ELR (cell line): ENCODE measurements at places on chromosomes 2 and 18.

GRCh38 chr2:100260712-100261620, 61.3 kb downstream of the LONRF2 start:
- DNase-seq, result peak; percentile 83

DNA sequence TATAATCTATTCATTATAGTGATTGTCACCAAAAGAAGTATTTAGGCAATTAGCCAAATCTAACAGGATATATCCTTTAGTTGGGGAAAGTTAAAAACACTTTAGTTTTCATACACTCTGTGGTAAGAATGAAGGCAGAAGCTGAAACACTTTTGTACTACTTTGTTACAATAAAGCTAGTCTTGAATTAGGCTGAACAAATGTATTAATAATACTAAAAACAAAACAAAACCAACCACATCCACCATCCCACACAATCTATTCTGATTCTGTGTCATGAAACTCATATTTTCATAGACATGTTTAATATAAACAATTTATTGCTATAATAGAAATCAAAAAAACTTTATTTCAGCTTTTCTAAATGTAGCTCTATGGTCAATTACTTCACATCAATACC, 508.8 kb downstream of the ZEB2 start:
- DNase-seq, result no peak

- DNase-seq, result no peak
Observed at GRCh38 chr18:51911584-51911983, 428.4 kb upstream of the DCC start.

- DNase-seq, result no peak
Observed at GRCh38 chr2:160362541-160362940, 131.1 kb downstream of the RBMS1 start.

DNA sequence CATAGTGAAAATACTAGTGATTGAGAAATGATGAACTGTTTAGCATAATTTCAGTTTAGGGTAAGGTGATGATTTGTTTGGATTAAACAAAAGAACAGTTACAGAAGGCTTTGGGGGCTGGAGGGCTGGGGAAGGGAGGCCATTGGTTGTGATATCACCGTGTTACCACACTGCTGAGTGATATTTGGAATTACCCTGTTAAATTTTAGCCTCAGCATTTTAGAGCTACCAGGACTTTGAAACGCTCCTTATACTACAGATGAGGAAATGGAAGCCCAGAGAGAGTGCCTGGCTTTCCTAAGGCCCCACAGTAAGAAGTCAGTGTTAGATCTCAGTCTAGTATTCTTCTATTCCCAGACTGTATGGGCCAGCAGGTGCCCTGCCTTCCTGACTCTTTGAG, 15.6 kb downstream of the ARHGEF33 start:
- DNase-seq, result no peak

- no peak for DNase-seq
Observed at GRCh38 chr2:239942090-239942489, 83.1 kb downstream of the NDUFA10 start.

GRCh38 chr18:59079264-59079663, 60.4 kb upstream of the SEC11C start:
- no peak for DNase-seq

- no peak for DNase-seq
Observed at GRCh38 chr2:48328159-48328809, 201.7 kb upstream of the STON1 start.

DNA sequence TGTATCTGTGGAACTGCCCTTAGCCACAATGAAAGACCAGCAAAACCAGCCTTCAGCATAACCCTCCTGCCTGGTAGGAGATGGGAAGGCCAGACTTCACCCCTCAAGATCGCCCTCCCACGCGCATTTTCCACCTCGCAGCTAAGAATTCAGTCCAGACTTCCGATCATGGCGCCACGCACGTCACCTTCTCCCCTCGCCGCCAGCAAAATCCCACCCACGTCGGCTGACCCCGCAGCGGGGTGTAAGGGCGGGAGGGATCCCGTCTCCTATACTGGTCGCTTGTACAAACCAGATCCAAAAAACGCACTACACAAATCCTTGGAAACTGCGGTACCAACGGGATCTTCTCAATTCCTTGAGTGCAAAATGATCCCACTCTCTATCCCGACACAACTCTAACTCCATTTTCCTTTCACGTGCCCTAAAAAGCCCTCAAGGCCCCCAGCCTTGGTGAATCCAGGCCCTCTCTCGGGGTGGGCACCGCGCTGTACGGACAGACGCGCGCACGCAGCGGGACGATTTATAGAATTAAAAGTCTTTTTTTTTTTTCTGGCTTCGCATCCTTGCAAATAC, 1.0 kb upstream of the BMPR2 start:
- DNase-seq, result peak; percentile 78

GRCh38 chr2:28343971-28344715, 48.5 kb upstream of the FOSL2 start:
- DNase-seq, result no peak
